ENCODE measurements at places on chromosomes 2 and 18.

DNA sequence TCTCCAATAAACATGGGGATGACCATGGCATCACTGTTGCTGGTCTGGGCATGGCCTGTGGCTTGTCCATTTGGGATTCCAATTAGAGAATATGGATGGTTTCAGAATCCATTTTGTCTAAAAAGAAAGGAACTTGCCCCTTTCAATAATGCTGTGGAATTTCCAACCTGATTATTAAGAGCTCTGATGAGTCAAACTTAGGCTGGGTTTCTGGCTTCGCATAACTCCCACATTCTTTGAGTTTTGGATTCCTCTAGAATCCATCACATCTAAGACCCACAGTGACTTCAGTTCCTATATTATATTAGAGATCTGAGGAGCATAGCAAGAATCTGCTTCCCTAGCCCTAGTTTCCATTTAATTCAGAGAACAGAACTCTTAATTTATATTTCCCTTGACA is 531.5 kb downstream of the TNS1 start:
- DNase-seq = no peak

GRCh38 chr18:72869226-72870185 is 1.7 kb upstream of the NETO1 start:
- no peak for DNase-seq

DNA sequence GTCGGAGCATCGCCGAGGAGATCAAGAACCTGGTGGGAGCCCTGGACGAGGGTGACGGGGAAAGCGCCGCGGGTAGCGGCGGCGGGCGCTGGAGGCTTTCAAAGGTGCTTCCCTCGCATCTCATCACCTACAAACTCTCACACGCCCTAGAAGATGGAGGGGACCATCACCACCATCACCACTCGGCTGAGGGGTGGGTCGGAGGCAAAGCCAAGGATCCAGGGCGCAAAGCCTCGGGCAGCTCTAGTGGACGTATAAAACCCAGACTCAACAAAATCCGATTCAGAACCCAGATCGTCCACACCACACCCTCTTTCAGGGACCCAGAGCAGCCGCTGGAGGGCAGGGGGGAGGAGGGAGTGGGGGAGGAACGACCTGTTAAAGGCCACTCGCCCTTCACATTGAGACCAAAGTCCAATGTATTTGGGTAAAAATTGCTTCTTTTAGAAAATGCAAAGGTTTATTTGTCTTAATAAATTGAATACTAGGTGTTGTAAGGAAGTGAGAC is 1.5 kb downstream of the SOWAHC start:
- DNase-seq = peak; percentile 34

GRCh38 chr18:25061395-25061794 is 290.6 kb downstream of the ZNF521 start:
- peak; percentile 91 for DNase-seq

DNA sequence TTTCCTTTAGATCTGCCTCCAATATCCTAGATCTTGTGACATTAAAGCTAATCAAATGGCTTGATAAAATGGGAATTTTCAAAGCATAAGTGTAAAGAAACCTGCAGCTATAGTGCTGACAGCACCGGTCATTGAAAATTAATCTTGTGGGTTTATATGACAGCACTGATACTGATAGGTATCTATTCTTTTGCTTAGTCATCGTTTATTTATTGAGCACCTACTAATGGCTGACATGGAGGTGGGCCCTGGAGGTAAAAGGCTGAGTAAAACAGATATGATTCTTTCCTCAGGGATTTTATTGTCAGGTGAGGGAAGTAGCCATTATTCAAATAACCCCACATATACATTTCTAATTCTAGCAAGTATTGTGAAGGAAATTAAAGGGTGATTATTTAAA is 282.5 kb downstream of the LRRTM1 start:
- no peak for DNase-seq

All from NCI-H1417 (cell line).